Stimulated activated CD4-positive, alpha-beta T cell treated with anti-CD3 and anti-CD28 coated beads, Interleukin-4, amount 100 ng/mL, for 4 hours (primary cell): ENCODE measurements at places on chromosomes 7 and 10.

- no peak for DNase-seq
These were observed 32.9 kb upstream of the SDK1 start for GRCh38 chr7:3267966-3268690.

GRCh38 chr7:91537260-91538152 lies 273.3 kb downstream of the FZD1 start:
- DNase-seq, result no peak

- DNase-seq, result no peak
These were observed 447.4 kb downstream of the XPNPEP1 start for GRCh38 chr10:109475711-109476421.

GRCh38 chr10:13787015-13787421 lies 200.3 kb downstream of the PRPF18 start:
- peak; percentile 55 for DNase-seq

- no peak for DNase-seq
These were observed 99.4 kb upstream of the EFCAB10 start for GRCh38 chr7:105680505-105681187.

DNA sequence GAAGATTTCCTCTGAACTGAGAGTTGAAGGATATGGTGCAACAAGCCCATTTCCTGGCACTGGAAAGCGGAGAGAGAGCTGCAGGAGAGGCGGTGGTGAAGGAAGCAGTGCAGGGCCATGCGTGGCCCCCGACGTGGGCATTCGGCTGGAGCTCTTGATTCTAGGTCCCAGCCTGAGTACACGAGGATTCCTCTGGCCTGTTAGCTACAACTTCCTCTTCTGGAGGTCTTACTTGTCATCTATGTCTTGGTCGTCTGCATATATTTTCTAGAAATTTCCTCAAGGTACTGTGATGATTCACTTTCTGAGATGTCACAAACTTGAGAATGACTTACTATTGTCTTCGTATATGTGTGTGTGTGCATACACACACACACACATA lies 59.2 kb upstream of the JAZF1 start:
- DNase-seq, result no peak

DNA sequence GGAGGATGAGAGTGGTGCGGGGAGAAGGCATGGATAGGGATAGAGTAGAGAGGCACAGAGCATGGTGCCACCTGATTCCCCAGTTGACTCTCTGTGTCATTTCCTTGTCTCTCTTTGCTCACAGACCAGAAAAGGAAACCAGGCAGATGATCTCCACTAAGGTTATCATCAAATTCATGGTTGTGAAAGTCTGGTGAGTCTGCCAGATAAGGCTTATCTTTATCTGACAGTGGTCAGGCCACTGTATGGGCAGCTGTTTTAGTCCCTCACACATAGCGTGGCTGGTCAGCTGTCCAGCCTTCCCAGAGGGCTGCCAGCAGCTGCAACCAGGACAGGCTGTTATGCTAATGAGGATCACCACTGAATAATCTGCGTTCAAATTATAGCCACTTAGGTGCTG lies 99.0 kb downstream of the ADRA2A start:
- DNase-seq, result no peak

GRCh38 chr7:106807474-106807873 lies 57.6 kb upstream of the PIK3CG start:
- no peak for DNase-seq

- no peak for DNase-seq
These were observed 35.1 kb upstream of the COBL start for GRCh38 chr7:51351661-51352060.

DNA sequence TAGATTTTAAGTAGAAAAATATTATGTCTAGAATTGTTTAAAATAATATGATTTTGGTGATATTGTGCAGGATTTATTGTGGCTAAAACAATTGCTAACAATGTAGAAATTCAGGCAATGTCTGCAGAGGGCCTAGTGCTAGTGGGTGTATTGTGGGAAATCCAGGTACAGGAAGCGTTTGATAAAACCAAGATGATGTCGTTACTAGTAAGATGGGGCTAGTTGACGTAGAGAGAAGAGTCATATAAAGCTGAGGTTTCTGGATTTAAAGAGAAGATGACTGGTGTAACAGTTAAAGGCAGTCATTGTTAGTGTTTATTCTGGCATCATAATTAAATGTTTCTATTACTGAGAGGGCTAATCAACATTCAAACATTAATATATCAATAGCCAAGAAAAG lies 43.5 kb downstream of the ADK start:
- no peak for DNase-seq

GRCh38 chr10:70007116-70007820 lies 45.4 kb upstream of the MACROH2A2 start:
- DNase-seq, result no peak

DNA sequence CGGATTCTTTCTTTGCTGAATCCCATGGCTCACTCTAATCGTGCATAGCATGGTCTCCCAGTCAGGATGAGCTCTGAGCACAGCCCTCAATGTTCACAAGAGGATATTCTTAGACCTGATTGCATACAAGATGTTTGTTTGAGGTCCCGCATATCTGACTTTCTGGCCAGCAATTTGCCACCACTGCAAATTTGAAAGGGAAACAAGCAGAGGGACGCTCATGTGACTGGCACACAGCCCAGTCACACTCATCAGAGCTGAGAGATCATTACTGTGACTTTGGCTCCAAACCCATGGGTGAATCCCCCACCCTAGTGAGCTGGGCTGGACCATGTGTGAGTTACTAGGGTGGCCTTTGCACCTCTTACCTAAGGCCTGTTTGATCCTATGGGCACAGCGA lies 9.9 kb downstream of the TAS2R41 start:
- DNase-seq, result no peak

DNA sequence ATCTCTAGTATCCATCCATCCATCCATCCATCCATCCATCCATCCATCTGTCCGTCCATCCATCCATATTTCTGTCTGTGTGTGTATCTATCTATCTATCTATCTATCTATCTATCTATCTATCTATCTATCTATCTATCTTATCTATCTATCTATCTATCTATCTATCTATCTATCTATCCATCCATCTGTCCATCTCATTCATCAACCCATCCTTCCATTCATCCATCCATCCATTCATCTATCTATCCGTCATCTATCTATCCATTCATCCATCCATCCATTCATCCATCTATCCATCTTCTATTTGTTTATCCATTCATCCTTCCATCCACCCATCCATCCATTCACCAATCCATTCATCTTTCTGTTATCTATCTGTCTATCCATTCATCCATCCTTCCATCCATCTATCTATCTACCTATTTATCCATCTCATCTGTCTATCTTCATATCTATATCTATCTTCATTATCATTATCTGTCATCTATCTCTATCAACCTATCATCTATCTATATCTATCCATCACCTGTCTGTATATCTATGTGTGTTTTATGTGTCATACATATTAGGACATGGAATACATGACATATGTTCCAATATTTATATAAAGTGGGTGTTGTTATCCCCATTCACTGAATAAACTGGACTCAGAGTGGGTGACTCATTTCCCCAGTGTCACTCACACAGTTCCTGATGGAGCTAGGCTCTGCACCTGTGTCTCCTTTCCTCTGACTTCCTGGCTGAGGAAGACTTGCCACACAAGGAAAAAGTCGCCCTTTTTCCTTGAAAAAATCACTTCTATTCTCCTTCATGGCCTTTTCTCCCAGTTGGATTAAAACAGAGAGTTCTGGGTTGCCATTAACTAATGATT lies 200.1 kb downstream of the CCDC3 start:
- DNase-seq, result no peak

DNA sequence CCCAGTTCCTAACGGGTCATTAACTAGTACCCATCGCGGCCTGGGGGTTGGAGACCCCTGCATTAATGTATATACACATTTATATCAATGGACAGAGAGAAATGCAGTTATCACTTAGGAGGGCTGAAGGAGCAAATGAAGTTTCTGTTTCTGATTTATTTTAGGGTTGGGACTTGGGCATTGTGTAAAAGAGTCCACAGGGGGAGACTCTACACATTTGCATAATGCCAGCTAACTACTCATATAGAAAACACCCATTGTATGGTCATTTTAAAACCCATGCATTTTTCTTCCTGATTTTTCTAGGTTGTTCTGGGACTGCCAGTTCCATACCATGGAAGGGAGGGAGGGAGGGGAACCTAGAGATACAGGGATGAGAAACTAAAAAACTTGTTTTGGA lies 23.5 kb downstream of the BCCIP start:
- no peak for DNase-seq

DNA sequence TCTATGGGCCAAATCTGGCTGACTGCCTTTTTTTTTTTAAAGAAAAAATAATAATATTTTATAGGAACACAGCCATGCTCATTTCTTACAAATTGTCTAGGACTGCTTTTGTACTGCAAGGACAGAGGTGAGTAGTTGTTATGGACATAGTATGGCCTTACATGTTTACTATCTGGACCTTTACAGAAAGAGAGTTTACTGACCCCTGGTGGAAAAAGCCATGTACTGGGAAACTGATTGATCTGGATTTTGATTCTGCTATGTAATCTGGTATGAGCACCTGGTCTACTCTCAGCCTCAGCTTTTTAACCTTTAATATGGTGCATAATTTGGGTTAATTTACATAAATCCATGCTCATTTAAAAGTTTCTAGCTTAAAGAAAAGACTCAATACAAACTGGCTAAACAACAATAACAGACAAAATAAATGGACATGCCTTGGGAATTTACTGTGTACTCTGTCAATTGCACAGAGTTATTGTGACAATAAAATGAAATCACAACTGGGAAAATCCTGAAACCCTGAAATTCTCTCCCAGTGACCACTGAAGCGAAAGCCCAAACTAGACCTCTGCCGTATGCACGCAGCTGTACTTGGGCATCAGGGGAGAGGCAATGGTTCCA lies 260.7 kb downstream of the BMPER start:
- DNase-seq, result no peak

DNA sequence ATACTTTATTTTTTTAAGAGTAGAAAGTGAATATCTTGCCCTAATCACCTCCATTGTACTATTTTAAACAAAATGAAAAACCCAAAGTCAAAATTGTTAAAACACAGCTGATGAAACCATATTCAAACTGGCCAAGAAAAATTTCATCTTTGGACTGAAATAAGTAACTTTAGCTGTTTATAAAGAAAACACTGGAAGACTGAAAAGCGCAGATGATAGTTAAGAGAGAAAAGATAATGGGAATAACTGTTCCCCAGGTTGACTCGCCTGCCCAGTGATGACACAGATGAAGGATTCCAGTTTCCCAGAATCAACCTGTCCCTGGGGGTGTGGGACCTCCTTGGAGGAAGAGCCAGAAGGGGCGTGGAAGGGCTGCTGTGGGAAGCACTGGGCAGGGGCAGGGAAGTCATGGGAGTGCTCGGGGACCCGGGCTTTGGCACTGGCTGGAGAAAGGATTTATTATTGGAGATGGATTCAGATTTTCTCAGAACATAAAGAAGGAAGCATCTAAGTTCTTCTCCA lies 43.1 kb downstream of the DENND2A start:
- no peak for DNase-seq
